Stimulated activated CD4-positive, alpha-beta T cell treated with anti-CD3 and anti-CD28 coated beads, Interleukin-1b, Interleukin-23, amount 100 ng/mL, for 24 hours (primary cell): ENCODE measurements at places on chromosomes 11 and 22.

GRCh38 chr11:121523581-121524232 is 70.9 kb upstream of the SORL1-AS1 start:
- DNase-seq = no peak

- DNase-seq = no peak
These were observed 1410.8 kb downstream of the TBC1D22A start for GRCh38 chr22:48173061-48173772.

GRCh38 chr22:24290459-24290858 is 19.8 kb downstream of the SPECC1L start:
- DNase-seq = no peak

DNA sequence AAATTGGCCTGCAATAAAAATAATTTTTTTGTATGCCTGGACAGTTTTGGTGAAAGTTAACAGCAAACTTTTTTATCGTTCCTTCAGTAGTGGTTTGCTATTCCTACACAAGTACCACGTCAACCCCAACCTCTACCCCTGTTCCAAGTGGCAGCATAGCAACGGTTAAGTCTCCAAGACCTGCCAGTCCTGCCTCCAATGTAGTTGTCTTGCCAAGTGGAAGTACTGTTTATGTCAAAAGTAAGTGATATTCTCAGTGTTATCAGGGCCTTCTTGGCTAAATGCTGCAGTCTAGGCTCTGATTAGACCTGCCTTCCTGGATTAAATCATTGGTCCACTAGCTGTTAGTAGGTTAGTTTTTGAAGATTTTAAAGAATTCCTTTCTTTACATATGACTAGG is 15.0 kb downstream of the EMSY start:
- no peak for DNase-seq

GRCh38 chr11:72707032-72707431 is 32.8 kb upstream of the PDE2A start:
- no peak for DNase-seq

DNA sequence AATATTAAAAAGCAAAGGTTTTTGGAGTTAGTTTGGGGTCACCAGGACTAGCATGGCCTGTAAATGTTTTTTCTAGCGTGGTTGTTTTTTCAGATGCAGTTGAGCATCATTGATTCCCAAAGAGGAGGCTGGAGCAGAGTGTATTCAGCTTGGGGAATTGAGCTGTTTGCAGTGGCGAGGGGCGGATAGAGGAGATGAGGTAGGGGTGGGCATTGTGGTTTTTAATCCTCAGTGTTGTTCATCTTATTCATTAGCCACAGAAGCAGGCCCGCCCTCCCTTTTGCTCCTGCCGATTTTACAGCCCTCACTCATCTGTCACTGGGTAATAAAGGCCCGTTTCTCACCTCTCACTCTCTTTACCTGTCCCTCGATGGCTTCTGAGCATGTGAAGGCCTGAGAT is 51.4 kb downstream of the NF2 start:
- no peak for DNase-seq
